ENCODE measurements at places on chromosomes 2 and 18.

- DNase-seq: no peak
These were observed 39.1 kb downstream of the C18orf54 start for GRCh38 chr18:54396760-54397159.

DNA sequence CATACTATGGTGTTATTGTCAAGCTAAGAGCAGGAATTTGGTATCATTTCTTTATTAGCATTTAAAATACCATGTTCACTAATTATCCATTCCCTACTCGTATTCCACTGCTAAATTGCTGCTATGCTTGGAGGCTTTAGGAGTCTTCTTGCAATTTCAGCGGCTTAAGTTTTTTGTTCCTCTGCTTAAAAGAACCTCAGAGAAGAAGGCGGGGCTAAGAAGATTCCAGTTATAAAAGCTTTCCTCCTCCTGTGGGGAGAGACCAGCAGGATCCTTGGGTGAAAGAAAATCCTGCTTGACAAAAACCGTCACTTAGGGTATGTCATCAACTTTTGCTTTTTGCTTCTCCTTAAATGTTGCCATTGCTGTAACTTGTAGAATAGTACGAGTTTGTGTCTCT, at the start of gene TRPM8:
Gene TRPM8 (plus strand): TSS at position 258 of the 400 bp plus-strand sequence. CDS start 9,165 bp downstream, outside the sequence.
- DNase-seq: no peak

DNA sequence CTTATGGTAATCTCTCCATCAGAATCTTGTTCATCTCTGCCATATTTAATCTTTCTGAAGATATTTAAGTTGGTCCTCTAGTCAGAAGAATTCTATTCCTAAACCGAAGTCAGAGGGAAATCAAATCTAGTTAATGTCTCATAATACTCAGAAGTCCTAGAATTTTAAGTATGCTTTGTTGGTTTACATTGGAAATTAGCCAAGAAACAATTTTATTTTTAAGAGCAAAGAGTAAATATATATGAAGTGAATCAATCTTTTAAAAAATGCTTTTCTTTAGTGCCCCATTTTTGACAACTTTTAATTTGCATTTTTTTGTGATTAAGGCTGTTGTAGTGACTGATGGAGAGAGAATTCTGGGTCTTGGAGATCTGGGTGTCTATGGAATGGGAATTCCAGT, 38.1 kb downstream of the ME2 start:
- no peak for DNase-seq

- no peak for DNase-seq
These were observed 89.4 kb downstream of the TNS1 start for GRCh38 chr2:217913436-217913835.

- DNase-seq: no peak
These were observed 222.6 kb upstream of the RND3 start for GRCh38 chr2:150710041-150710440.

GRCh38 chr2:30963184-30963583, 155.9 kb upstream of the CAPN13 start:
- DNase-seq: no peak

DNA sequence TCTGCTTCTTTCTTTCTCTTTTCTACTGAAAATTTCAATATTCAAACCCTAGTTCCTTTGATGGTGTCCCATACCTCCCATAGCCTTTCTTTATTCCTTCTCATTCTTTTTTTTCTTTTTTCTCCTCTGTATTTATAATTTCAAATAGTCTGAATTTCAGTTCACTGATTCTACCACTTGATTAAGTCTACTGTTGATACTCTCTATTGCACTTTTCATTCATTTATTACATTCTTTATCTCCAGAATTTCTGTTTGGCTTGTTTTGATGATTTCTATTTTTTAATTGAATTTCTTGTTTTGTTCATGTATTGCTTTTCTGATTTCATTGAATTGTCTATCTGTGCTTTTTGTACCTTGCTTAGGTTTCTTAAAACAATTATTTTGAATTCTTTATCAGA, 111.9 kb upstream of the VRK2 start:
- DNase-seq: no peak

DNA sequence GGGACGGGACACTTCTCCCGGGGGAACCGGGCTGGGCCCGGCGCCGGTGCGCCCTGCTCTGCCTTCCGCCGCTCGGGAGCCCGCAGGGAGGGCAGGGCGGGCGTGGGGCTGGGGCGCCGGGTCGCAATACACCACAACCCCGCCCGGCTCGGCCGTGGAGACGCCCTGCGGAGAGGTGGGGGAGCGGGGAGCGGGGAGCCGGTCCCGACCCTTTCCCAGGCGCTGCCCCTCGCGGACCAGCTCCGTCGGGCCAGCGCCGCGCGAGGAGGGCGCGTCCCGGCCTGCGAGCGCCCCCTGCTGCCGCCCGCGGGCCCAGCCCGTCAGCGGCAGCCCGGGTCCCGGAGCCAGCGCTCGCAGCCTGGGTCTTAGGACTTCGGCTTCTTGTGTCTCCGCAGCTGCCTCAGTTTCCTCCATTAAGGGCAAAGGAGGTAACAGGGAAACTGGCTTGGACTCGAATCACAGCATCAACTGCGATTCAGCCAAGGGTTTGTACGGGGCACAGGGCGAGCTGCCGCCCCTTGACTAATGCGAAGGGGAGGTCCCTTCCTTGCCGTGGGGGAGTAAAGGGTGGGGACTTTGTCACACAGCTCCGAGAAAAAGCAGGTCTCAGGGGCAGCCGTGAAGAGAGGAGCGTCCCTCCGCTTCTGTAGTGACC, 635 bp upstream of the ADRA2B start:
- peak; percentile 38 for DNase-seq

DNA sequence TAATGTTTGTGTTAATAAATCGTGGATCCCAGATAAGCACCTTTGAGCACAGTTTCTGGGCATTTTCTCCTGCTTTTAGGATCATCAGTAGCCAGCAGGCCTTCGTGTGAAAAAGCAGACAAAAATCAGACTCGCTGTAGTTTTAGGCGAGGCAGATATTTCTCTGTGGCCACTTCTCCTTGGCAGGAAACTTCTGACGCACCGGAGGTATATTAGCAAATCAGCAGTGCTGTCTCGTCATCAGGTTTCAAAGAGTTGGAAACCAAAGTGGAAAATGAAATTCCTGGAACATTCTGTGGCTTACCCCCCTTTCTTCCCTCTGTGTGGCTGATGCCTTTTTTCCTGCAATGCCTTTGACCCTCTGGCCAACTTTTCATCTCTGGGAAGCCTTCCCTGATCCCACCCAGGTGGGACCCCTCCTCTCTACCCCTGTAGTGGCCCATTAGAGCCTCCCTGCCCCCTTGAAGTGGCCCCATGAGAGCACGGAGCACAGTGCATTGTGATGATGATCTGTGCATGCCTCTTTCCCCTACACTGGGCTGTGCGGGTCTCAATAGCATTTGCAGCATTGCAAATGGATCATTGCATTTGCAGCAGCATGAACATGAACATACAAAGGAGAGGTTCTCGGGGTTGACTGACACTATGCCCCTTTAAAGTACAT, 93.3 kb downstream of the RNF144A start:
- peak; percentile 79 for DNase-seq

DNA sequence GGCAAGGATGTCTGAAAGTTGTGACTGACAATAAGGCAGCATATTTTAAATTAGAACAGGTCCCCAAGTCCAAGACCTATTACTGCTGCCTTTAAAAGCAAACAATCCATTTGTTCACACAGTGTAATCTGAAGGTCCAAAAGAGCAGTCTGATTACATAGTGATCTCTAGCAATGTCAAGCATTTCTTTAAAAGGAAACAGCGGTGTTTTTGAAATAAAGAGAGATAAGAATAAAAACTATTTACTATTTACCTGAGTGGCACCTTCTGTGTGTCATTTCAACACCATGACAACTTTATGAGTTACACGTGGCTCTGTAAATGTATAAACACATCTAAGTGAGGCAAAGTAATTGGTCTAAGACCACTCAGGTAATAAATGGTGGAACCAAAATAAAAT, 1009.9 kb upstream of the CNTNAP5 start:
- DNase-seq: no peak

- no peak for DNase-seq
These were observed 119.5 kb upstream of the MCFD2 start for GRCh38 chr2:47034973-47035609.

- DNase-seq: no peak
These were observed 13.0 kb upstream of the APCDD1 start for GRCh38 chr18:10441472-10441871.

GRCh38 chr2:173462892-173463840, 108.5 kb downstream of the CDCA7 start:
- no peak for DNase-seq

GRCh38 chr18:35949090-35949489, 23.4 kb upstream of the RMP24 start:
- no peak for DNase-seq

All from MCF 10A (cell line).